HAP-1 (cell line): ENCODE measurements at places on chromosomes 12 and 14.

GRCh38 chr14:20427231-20428009 lies 8.5 kb downstream of the KLHL33 start:
- no peak for DNase-seq

GRCh38 chr14:102046337-102047278 lies 40.2 kb downstream of the HSP90AA1 start:
- peak; percentile 70 for DNase-seq

GRCh38 chr12:132530447-132530846 lies 40.5 kb downstream of the FBRSL1 start:
- no peak for DNase-seq

DNA sequence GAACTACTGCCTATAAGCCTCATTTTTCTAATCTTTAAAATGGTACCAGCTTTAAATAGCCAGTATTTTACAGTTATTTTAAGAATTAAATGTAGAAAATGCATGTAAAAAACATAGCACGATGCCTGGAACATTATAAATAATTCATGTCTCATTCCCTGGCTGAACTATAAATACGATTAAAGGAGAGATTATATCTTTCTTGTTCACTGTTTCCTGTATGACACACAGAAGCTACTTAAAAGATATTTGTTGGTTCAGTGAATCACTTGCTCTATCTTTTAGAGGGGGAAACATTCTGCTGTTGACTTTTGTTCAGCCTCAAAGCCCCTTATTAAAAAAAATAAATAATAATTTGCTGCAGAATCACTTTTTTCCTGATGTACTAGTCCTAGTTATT lies 406.9 kb downstream of the LRFN5 start:
- no peak for DNase-seq
